ENCODE measurements at places on chromosomes 12 and 14. TPM values are rescaled to one million over a fixed set of nuclear protein-coding genes. Genes with fewer than 3 reads are reported as not detected.

CELA1 gene
- total RNA-seq, result not detected

MON2 gene
- total RNA-seq, result 16.5 TPM

A2ML1 gene
- not detected for total RNA-seq

SCYL2 gene
- 21.3 TPM for total RNA-seq

DNAJC22 gene
- total RNA-seq, result 19.2 TPM

IL22 gene
- not detected for total RNA-seq

PA2G4 gene
- total RNA-seq, result 320 TPM

Measured in A549 treated with CpdA at 1 μM for 4 hours (cell line).